NCI-H2029 treated with DMSO at 0.1 percent for 48 hours (cell line): ENCODE measurements at places on chromosomes 12 and 14.

DNA sequence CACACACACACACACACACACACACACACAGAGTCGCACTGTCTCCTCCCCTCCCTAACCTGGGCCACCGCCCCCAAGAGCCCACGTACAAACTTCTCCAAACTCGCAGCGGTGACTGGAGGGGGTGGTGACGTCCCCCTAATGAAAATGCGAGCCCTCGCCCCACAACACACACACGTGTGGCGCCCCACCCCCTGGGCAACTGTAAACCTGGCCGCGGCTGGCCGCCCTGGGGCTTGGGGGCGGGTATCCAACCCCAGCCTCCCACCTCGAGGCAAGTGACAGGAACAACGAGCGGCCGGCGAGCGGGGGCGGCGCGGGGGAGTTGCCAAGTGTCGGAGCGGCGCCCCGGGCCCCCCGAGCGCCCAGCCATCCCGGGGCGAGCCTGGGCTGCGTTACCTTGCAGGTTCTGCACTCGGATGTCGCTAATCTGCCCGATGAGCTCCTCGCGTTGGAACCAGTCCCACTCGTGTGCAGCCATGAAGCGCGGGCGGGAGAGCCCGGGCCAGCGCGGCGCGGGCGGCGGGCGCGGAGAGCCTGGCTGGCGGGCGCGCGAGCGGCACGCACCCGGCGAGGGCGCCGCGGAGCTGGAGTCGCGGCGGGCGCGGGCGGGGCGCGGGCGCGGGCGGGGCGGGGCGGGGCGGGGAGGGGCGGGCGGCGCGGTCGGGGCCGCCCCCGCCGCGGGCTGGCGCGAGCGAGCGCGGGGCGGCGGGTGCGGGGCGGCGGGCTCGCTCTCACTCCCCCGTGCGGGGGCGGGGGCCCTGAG, at the start of gene CLMN:
Gene CLMN (minus strand): TSS at position 597 of the 766 bp plus-strand sequence. CDS start 116 bp downstream, at position 481.
- no peak for DNase-seq

- DNase-seq, result no peak
Observed at GRCh38 chr12:123085730-123086487, 65.0 kb downstream of the PITPNM2 start.

DNA sequence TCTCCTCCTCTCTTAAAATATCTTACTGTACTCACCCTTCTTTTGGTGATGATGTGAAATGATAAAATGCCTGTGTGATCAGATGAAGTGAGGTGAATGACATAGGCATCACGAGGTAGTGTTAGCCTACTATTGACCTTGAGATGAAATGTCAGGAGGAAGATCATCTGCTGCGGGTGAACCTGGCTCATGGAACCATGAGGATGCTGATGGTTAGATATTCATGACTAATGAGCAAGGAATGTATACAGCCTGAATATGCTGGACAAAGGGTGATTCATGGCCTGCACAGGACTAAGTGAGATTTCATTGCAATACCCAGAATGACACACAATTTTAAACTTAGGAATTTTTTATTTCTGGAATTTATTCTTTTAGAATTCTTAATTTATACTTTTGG, 89.6 kb downstream of the DAAM1 start:
- DNase-seq, result no peak

DNA sequence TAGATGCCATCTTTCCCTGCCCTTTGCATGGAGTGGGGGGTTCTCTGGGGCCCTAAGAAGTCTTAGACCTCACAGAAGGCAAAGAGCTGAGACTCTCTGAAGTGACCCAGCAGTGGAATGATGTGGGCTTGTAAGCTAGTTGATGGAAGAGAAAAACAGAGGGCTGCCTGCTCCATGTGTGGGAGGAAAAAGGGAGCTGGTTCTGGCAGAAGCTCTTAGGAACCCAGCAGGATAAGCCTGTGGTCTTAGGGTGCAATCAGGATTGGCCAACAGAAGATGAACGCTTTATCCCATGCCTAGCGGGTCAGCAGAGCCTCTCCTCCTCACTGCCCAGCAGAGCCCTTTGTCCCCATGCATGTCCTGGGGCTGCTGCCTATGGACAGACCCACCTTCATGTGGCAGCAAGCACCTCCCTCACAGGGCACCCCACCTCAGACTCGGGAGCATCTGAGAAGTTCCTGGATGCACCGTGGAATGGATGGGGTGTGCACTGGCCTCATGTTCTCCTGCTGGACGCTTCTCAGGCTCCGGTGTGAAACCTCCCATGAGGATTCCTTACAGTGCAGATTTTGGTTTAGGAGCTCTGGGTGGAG, 152.7 kb downstream of the ADGRD1 start:
- DNase-seq, result no peak

GRCh38 chr12:98594050-98594835, 757 bp downstream of the SLC25A3 start:
- DNase-seq, result no peak

GRCh38 chr14:95250140-95250769, 69.5 kb downstream of the CLMN start:
- no peak for DNase-seq
